ENCODE measurements at places on chromosomes 13 and 19.

DNA sequence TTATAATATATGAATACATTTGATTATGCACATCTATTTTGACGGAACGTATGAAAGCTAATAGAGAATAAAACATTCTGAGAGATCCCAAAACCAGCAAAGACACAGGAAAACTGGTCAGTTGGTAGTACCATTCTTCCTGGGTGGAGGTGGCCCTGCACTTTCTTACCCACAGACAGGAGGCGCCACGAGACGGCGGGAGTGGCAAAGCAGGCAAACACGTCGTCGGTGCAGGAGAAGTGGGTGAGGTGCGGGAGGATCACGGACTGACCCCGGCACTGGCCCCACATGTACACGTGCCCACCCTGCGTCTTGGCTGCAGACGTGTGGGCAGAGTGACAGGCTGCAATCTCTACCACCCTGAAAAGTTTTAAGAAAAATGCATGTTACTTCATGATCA is 36.1 kb downstream of the RCBTB1 start:
- DNase-seq: no peak

GRCh38 chr13:44108331-44108858 is 228.7 kb downstream of the LACC1 start:
- DNase-seq: no peak

- no peak for DNase-seq
Observed at GRCh38 chr13:103325672-103326071, 259.5 kb upstream of the SLC10A2 start.

- DNase-seq: no peak
Observed at GRCh38 chr13:93670866-93671265, 444.3 kb downstream of the GPC6 start.

DNA sequence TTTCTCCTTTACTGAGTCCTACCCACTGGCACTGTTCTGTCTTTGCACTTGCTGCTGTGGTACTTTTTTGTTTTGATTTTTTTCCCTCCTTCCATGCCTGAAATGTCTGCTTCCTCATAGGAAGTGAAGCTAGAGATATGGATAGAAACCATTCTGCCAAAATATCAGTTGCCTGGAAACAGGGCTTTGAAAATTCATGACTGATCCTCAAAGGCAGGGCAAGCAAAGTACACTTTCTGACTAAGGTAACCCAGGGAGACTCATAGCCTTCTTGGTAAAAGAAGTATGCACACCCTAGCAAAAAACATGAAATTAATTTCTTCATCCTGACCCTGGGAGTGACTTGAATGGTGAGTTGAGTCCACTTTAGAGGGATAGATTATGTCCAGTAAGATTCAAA is 329.8 kb downstream of the MYO16 start:
- DNase-seq: no peak

GRCh38 chr19:46898731-46899130 is 37.9 kb downstream of the ARHGAP35 start:
- DNase-seq: no peak
